ENCODE measurements at places on chromosomes 4 and X.

- no peak for DNase-seq
Measured at GRCh38 chrX:67619253-67619652, 75.4 kb downstream of the AR start.

DNA sequence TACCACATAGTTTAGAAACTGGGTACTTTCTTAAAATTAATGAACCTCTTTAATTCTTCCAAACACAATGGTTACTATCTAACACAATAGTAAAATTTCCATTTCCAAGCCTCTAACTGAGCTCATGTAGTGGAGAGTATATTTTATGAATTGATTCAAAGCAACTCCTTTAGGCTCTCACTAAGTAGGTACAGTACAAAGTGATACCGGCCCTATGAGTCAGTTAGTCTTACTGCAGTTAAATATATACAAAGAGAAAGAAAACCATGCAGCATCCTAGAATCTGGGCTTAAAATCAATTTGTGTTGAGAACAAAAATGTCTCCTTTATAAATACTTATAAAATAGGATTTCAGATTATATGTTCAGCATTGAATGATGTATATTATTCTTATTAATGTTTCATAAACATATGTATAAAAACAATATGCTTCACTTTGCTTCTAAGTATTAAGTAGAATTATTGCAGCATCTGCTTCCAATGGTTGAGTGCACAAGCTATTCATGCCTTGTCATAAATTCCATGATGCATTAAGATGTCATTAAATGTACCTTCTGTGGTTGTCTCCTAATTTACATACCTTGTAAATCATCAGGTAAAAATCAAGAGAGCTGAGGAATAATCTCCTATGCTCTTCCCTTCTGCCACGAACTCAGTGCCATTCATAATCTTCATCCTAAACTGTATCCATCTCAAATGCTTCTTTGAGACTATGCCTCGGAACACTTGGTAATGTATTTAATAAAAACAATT, 1037.8 kb downstream of the STPG2 start:
- no peak for DNase-seq

- no peak for DNase-seq
Measured at GRCh38 chrX:13824746-13825145, 7.9 kb upstream of the GPM6B start.

- DNase-seq = no peak
Measured at GRCh38 chrX:7582191-7582590, 260.8 kb upstream of the VCX start.

GRCh38 chrX:2395261-2395992, 105.3 kb downstream of the DHRSX start:
- no peak for DNase-seq

DNA sequence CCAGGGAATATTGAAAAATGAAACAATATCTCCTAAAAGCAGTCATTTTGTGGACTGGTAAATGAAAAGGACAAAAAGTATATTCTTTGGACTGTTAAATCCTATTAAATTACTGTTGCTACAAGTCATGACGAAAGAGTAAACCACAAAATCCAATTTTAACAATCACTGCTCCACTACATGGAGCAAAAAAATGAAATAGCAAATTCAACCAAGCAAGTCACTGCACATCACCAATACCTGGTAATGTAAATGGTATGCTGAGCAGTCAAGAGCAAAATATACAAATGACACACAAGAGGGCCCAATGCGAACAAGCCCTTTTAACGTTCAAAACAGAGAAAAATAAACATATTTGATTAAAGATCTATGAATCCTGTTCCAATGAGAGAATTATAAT, 126.2 kb downstream of the KLHL13 start:
- no peak for DNase-seq

- DNase-seq = no peak
Measured at GRCh38 chr4:80219301-80220025, 22.2 kb downstream of the PRDM8 start.
